A549 (cell line): ENCODE measurements at places on chromosomes 6 and 20.
A peak's percentile ranks its signal among the peaks of the same experiment; 100 is the strongest.

- no peak for DNase-seq
Observed at GRCh38 chr6:7087491-7087979, 20.2 kb upstream of the RREB1 start.

- DNase-seq: no peak
Observed at GRCh38 chr6:112144145-112144926, 56.9 kb downstream of the FAM229B start.

- peak; percentile 10 for DNase-seq
Observed at GRCh38 chr6:75376347-75377024, 91.9 kb upstream of the TMEM30A start.

GRCh38 chr6:18179770-18180356 is 24.6 kb downstream of the KDM1B start:
- no peak for DNase-seq

DNA sequence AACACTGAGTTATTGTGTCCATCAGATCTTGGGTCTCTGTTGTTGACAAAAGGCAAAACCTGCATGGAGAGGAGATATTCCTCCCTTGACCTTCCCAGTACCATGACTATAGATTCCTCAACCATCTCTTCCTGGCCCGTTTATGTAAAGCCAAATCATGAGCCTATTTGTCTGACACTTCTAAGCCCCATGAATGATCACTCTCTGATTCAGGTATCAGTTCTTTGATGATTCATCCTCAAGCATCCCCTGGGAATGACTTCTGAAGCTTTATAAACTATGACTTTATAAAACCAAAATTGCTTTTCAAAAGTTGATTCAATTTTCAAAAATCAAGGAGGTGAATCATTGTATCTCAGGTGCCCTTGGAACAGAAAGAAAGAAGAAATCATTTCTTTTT is 78.7 kb upstream of the LOC128125822 start:
- DNase-seq: no peak
